Central memory CD4-positive, alpha-beta T cell (primary cell): ENCODE measurements at places on chromosomes 4 and X.

DNA sequence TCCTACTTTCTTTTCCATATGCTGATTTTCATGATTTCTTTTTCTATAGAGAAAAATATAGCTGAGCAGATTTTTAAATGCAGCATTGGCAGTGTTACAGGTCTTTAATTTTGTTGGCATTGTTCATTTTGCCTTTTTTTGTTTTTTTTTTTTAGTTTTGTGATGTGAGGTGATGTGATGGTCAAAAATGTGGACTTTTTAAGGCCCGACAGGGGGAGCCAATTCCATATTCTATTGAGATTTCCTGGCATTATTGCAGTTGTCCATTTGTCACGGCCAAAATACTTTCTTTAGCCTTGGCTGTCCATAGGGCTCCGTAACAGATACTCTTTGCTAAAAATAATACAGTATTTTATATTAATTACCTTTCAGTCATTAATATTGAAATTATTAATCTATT, 47.8 kb downstream of the SLIT2 start:
- no peak for DNase-seq

GRCh38 chrX:8201896-8202331, 30.8 kb upstream of the VCX2 start:
- no peak for DNase-seq

- no peak for DNase-seq
Observed at GRCh38 chrX:108590496-108590895, 145.9 kb downstream of the IRS4 start.

- DNase-seq, result no peak
Observed at GRCh38 chrX:154459832-154460231, 1.8 kb downstream of the PLXNA3 start.

DNA sequence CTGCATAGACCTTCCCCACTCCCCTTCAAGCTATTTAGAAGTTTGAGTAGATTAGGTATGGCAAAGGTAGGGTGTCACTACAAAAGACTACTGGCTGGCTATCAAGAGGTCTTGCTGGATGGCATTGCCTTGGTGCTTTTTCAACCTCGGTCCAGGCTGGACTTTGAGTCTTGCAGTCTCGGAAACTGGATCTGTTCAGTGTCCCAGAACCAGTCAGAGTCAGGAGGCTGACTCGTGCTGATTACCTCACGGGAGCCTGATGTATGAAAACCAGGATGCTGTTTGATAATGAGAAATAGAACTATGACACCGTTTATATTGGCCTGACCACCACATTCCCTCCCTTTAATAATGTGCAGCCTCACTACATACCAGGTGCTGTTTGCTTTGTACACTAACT, 2.7 kb upstream of the PHKA1 start:
- DNase-seq, result no peak

DNA sequence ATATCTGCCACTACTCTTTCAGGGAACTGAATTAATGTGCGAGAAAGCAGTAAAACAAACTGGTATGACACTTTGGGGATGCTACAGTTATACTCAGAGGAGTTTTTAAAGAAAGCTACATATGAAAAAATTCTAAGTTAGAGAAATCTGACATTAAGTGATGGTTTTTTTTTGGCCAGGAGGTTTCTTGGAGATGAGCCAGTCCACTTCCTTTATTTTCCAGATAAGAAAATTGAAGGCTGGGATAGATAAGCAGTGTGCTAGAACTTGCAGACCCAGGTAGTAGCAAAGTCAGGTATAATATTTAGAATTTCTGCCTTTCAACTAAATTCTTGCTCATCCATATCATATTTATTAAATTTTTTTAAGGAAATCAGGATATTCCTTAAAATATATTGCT, 106.8 kb downstream of the FAT4 start:
- DNase-seq, result no peak

DNA sequence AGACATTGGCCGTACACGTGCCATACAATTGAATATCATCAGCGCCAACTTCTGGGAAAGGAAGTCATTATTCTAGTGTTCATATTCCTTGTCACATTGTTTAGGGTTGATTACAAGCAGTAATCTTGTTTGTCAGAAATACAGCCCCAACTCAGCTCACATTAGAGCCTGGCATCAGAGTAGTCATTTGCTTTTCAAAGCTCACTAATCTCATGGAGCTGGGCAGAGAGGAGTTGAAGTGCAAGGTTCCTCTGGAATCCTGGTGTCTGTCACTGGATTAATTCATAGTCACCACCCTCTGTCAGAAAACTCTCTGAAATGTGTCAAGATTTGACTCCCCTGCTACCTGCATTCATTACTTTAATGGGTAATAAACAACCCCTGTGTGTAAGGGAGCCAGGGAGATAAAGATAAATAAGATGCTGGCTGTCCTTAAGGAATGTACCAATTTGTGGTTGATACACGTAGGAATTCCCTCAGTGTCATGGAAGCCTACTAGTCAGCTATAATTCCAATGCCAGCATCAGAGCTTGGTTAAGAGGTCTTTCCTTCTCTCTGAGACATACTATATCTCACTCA, 43.7 kb upstream of the S100G start:
- DNase-seq, result no peak

DNA sequence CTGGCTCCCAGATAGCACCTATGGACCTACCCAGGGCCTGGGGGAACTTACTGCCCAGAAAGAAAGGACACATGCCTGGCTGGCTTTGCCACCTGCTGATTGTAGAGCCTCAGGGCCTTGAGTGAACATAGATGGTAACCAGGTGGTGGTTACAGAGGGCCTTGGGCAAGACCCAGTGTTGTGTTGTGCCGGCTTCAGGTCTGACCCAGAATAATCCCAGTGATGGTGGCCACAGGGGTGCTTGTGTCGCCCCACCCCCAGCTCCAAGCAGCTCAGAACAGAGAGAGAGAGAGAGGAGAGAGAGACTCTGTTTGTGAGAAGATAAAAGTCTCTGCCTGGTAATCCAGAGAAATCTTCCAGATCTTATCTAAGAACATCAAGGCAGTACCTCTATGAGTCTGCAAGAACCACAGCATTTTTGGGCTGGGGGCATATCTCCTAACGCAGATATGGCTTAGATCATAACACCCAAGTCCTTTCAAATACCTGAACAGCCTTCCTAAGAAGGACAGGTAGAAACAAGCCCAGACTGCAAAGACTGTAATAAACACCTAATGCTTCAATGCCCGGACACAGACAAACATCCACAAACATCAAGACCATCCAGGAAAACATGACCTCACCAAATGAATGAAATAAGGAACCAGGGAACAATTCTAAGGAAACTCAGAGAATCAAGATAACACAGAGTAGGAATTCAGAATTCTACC, 16.3 kb upstream of the RP2 start:
- no peak for DNase-seq

GRCh38 chr4:7812231-7812857, 127.3 kb downstream of the AFAP1 start:
- no peak for DNase-seq

GRCh38 chr4:169160825-169161224, 109.9 kb downstream of the SH3RF1 start:
- no peak for DNase-seq
